ENCODE measurements at places on chromosomes 2 and 18. TPM values are rescaled to one million over a fixed set of nuclear protein-coding genes. Genes with fewer than 3 reads are reported as not detected.

- DNase-seq = no peak
- peaks cover 19% of the 10 kb centered on the region for H3K4me1 ChIP-seq
- H3K27me3 ChIP-seq = no peaks in the 10 kb centered on the region
- no peak overlapping the region for H3K27ac ChIP-seq
- no peaks in the 10 kb centered on the region for H3K36me3 ChIP-seq
Observed at GRCh38 chr2:68428746-68429145, 38.3 kb downstream of the FBXO48 start.

DNA sequence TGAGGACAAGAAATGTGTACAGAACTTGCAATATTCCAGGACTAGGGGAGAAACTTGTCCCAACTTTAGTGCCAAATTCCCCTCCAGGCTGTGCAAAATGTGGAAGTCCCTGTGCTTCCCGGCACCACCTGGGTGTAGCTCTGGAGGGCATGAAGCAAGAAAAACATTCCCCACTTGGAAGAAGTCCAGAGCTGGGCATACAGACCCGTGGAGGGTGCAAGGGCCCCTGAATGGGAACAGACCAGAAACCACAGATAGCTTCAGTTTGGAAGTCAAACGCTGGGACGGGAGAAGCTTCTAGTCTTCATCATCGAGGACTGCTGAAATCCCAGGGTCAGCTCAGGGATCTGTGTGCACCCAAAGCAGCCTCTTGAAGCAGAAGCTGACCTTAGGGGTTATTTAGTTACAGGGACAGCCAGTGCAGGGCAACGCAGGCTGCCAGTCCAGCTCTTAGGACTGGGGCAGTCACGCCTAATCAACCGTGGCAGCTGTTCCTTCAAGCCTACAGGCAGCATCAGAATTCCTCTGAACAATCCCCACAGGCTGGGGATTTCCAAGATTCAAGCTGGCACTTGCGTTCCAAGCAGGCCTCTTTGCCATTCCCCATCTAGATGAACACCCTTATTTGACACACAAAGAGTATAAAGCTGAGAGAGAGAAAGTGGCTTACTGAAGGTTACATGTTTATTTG, 269.4 kb downstream of the LOXHD1 start:
- H3K36me3 ChIP-seq = no peaks in the 10 kb centered on the region
- DNase-seq = no peak
- peaks cover 24% of the 10 kb centered on the region for H3K27me3 ChIP-seq
- no peak overlapping the region for H3K4me3 ChIP-seq
- H3K4me1 ChIP-seq = no peaks in the 10 kb centered on the region
- no peak overlapping the region for H3K27ac ChIP-seq

DNA sequence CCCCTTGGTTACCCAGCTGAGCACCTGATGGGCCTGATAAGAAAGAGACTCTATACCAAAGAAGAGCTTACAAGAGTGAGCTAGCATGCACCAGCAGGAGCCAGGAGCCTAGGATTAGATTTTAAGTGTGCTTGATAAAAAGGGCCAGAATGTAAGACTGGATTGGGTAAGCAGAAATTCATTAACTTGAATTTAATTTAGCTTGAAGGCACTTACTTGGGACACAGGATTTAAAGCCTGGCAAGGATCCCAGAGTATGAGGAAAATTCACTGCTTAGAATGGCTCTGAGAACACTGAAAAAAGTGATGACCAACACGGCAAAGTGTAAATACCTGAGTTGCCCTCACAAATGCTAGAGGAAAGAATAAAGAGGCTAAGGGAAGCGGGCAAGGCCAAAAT, 91.3 kb upstream of the RBBP8 start:
- no peak overlapping the region for H3K27ac ChIP-seq
- DNase-seq = no peak
- H3K4me3 ChIP-seq = no peak overlapping the region
- no peaks in the 10 kb centered on the region for H3K36me3 ChIP-seq
- H3K27me3 ChIP-seq = no peaks in the 10 kb centered on the region

DNA sequence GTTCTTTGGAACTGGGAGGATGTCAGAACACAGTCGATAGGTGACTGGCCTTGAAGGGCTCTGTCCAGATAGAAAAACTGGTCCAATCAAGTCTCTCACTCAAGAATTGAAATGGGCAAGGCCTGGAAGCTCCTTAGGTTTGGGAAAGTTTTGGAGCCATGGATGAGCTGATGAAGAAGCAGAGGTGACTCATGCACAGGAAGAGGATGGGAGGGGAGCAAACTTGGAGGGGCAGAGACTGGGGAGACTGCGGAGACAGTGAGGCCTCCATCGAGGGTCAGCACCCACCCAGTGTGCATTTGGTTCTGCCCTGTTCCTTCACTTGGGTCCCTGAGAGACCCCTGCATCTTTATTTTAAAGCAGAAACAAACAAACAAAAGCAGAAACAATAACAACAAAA, 41.1 kb downstream of the SOWAHC start:
- no peaks in the 10 kb centered on the region for H3K4me1 ChIP-seq
- no peak overlapping the region for H3K27ac ChIP-seq
- no peak overlapping the region for H3K4me3 ChIP-seq
- DNase-seq = no peak
- H3K36me3 ChIP-seq = no peaks in the 10 kb centered on the region

DNA sequence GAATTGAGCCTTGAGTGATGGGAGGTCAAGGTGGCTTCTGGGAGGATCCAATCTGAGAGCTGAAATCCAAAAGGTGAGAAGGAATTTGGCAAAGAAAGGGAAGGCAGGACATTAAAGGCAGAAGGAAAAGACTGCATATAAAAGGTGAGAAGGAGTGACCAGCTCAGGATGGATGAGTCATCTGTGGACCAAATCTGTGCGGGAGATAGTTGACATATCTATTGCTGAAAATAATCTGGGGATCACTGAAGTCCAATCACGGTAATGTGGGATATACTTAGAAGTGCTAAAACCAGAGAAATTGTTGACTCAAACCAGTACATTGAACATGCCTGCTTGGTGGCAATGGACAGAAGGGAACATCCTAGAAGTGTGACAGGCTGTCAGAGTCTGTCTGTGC, 8.0 kb upstream of the PTPN4 start:
- H3K4me1 ChIP-seq = peaks cover 3% of the 10 kb centered on the region
- H3K36me3 ChIP-seq = no peaks in the 10 kb centered on the region
- H3K27ac ChIP-seq = no peak overlapping the region
- H3K4me3 ChIP-seq = no peak overlapping the region
- DNase-seq = no peak

DNA sequence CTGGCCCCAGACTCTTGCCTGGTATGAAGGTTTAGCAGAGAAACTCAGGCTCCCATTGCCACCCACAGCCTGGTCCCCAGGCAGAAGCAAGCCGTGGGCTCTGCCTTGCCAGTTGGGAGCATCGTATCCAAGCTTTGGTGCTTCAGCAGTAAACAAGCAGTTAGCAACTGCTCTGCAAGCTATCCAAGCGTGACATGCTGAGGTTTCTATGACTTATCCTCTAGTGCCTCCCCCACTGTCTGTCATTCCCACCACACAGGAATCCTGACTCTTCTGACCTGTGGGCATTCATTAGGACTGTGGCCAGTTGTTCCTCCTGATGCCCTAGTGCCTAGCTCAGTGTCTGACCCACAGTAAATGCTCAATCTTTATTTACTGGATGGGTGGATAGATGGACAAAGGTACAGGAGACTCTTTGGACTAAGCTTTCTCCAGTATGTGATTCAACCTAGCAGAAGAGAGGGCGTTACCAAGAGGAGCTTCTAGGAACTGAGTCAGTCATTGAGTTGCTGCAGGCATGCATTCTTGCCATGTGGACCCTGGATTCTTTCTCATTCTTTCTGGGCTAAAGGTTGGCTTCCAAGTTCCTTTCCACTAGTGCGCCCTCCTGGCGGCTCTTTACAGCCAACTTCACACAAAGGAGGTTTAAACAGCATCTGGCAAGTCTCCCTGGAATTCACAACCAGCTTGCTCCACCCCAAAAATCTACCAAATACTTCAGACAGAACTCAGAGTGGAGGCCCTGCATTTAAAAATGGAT, 40.6 kb upstream of the MRPL19 start:
- H3K27me3 ChIP-seq = peaks cover 21% of the 10 kb centered on the region
- H3K4me1 ChIP-seq = peaks cover 3% of the 10 kb centered on the region

- no peaks in the 10 kb centered on the region for H3K27me3 ChIP-seq
- no peak for DNase-seq
- no peak overlapping the region for H3K27ac ChIP-seq
- no peaks in the 10 kb centered on the region for H3K36me3 ChIP-seq
- H3K4me1 ChIP-seq = no peaks in the 10 kb centered on the region
Observed at GRCh38 chr2:236558036-236558435, 11.6 kb upstream of the ACKR3 start.

DNA sequence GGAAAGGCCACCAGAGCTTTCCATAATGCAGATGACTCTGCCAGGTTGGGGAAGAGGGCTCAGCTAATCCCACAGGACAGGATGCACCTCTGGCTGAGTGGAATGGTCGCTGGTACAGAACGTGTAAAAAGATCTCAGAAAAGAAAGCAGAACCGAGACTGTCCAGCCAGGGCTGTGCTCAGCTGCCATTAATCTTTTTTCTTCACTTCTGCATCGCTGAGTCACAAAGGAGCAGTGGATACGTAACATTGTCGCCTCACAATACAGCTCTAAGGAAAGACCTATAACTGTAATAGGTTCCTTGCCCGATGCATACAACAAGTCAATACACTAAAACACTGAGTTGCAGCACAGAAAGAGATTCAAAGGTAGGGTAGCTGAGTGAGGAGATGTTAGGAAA, 354.2 kb downstream of the EN1 start:
- no peak overlapping the region for H3K27ac ChIP-seq
- H3K4me1 ChIP-seq = no peaks in the 10 kb centered on the region
- H3K4me3 ChIP-seq = no peak overlapping the region
- peaks cover 4% of the 10 kb centered on the region for H3K27me3 ChIP-seq
- DNase-seq = no peak
- no peaks in the 10 kb centered on the region for H3K36me3 ChIP-seq

- no peaks in the 10 kb centered on the region for H3K27me3 ChIP-seq
- H3K4me3 ChIP-seq = no peak overlapping the region
Observed at GRCh38 chr18:25455159-25455558, 103.2 kb upstream of the ZNF521 start.

DNA sequence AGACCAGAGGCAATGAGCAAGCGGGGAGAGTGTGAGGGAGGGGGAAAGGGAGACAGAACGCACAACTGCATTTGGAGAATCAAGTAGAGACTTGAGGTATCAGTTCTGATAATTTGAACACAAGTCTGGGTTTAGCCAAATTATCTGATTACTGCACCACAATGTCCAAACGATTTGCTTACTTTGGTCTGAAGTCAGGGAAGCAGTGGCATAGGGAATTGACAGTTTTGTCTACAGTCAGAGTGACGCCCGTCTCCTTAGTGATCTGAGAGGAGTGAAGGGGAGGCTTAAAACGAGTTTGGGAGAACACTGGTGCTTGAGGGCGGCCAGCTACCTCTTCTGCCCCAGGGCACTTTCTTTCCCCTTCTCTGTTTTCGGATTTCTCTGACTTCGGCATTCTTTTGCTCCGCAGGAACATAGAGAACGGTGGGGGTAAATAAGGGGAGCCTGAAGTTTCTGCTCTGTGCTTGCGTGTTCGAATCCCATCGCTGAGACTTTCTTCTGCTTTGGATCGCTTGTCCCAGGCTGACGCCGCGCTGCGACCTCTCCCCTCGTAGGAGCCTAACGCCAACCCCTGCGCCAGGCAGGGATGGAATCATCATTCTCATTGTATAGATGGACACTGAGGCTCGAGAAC, 2.9 kb upstream of the DLX2 start:
- H3K27me3 ChIP-seq = no peaks in the 10 kb centered on the region
- H3K4me1 ChIP-seq = peaks cover 4% of the 10 kb centered on the region
- H3K36me3 ChIP-seq = no peaks in the 10 kb centered on the region
- no peak for DNase-seq
- H3K4me3 ChIP-seq = no peak overlapping the region

- H3K36me3 ChIP-seq = no peaks in the 10 kb centered on the region
- no peak overlapping the region for H3K4me3 ChIP-seq
- no peak for DNase-seq
- no peaks in the 10 kb centered on the region for H3K27me3 ChIP-seq
Observed at GRCh38 chr18:41484069-41484468, 471.0 kb upstream of the PIK3C3 start.

DNA sequence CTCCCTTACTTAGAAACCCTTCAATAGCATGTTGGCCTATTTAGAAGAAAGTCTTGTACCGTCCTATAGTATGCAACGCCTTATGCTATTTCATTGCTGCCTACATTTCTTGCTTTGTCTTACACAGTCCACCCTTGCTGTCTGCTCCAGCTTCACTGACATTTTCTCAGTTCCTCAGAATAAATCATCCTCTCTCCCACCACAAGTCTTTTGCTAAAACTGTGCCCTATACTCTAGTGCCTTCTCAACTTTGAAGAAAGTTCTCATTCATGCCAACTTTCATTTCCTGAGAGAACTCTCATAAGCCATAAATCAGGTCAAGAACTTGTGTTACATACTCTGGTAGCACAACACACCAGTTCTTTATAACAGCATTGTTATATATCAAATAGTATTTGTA, 54.3 kb upstream of the COL3A1 start:
- no peak for DNase-seq
- no peaks in the 10 kb centered on the region for H3K36me3 ChIP-seq
- H3K27me3 ChIP-seq = no peaks in the 10 kb centered on the region
- H3K4me3 ChIP-seq = no peak overlapping the region
- H3K27ac ChIP-seq = no peak overlapping the region

DNA sequence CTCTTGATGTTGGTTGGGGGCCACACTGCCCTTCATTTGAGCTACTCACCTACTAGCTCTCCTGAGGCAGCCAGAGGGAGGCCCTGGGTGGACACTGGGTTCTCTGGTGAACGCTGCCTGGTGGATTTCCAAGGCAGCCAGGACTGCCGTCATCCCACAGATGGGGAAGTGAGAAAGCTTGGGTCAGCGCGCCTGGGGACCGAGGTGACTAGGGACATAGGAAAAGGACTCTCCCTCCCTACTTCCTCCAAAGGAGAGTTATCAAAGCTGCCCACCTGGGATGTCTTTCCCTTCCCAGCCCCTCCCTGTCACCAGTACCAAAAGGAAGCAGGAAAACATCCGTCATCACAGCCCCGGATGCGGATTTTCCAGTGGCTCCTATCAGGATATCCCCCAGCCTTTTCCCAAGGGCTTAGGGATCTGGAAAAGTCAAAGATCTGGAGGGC, 3.8 kb upstream of the SEMA4C start:
- H3K27me3 ChIP-seq = no peaks in the 10 kb centered on the region
- H3K36me3 ChIP-seq = peaks cover 15% of the 10 kb centered on the region
- H3K4me1 ChIP-seq = peaks cover 90% of the 10 kb centered on the region
- H3K4me3 ChIP-seq = no peak overlapping the region
- peak; percentile 61 for DNase-seq
- H3K27ac ChIP-seq = peak overlapping the region; percentile 53

- no peak for DNase-seq
- H3K36me3 ChIP-seq = no peaks in the 10 kb centered on the region
- H3K4me1 ChIP-seq = no peaks in the 10 kb centered on the region
- no peak overlapping the region for H3K27ac ChIP-seq
- H3K27me3 ChIP-seq = 0 out of 2 replicates have a peak, but pooled peaks cover 5% of the 10 kb centered on the region
- H3K4me3 ChIP-seq = no peak overlapping the region
Observed at GRCh38 chr2:55879976-55880375, 43.6 kb downstream of the EFEMP1 start.

GRCh38 chr2:128879161-128879560, 560.5 kb upstream of the HS6ST1 start:
- no peak overlapping the region for H3K27ac ChIP-seq
- H3K36me3 ChIP-seq = no peaks in the 10 kb centered on the region
- no peaks in the 10 kb centered on the region for H3K27me3 ChIP-seq
- H3K4me1 ChIP-seq = no peaks in the 10 kb centered on the region
- H3K4me3 ChIP-seq = no peak overlapping the region

Gene SCN2A
- total RNA-seq = 0.27 TPM

Gene STRADB
- 15.7 TPM for total RNA-seq

Gene HOXD4
- total RNA-seq = not detected

Gene RAB17
- total RNA-seq = 0.13 TPM

Gene LIMS3
- 0.74 TPM for total RNA-seq

Gene CABYR
- total RNA-seq = not detected

Gene DAW1
- total RNA-seq = not detected

Gene SLC35F6
- total RNA-seq = 37.4 TPM

Gene TRIM54
- not detected for total RNA-seq

Gene MARCO
- 0.31 TPM for total RNA-seq

Gene FNDC4
- total RNA-seq = 2.9 TPM
